Heart right ventricle (tissue), 16 donors: ENCODE measurements at places on chromosomes 1 and 21.

DNA sequence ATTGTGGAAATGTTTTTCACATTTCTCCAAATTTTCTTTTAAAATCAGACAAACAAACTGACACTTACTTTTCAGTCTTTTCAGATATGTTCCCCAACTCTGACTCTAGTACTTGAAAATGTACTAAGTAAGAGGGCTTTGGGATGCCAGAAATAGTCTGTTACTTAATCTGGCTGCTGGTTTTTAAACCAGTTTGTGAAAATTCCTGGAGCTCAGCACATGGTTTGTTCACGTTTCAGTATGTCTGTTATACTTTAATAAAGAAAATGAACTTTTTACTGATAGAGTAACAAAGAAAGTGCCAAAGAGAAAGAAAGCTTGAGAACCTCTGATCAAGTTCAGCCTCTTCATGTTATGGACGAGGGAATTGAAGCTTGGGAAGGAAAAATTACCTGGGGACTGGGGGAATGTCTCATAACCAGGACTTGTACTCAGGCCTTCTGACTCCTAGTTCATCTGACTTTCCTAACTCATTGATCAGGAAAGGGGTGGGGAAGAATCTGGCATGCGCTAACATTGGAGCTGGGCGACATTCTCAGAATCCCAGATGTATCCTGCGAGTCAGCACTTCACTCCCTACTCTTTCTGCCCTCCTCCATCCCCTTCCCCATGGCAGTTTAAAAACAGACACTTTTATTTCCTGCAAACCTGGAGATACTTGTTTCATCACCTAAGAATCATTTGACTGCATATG is 30.8 kb upstream of the DNAJC6 start:
- peak overlapping the region; percentile 9 for H3K4me3 ChIP-seq
- no peaks in the 10 kb centered on the region for H3K36me3 ChIP-seq
- no peak for DNase-seq
- peaks cover 18% of the 10 kb centered on the region for H3K4me1 ChIP-seq
- H3K27me3 ChIP-seq = no peaks in the 10 kb centered on the region

DNA sequence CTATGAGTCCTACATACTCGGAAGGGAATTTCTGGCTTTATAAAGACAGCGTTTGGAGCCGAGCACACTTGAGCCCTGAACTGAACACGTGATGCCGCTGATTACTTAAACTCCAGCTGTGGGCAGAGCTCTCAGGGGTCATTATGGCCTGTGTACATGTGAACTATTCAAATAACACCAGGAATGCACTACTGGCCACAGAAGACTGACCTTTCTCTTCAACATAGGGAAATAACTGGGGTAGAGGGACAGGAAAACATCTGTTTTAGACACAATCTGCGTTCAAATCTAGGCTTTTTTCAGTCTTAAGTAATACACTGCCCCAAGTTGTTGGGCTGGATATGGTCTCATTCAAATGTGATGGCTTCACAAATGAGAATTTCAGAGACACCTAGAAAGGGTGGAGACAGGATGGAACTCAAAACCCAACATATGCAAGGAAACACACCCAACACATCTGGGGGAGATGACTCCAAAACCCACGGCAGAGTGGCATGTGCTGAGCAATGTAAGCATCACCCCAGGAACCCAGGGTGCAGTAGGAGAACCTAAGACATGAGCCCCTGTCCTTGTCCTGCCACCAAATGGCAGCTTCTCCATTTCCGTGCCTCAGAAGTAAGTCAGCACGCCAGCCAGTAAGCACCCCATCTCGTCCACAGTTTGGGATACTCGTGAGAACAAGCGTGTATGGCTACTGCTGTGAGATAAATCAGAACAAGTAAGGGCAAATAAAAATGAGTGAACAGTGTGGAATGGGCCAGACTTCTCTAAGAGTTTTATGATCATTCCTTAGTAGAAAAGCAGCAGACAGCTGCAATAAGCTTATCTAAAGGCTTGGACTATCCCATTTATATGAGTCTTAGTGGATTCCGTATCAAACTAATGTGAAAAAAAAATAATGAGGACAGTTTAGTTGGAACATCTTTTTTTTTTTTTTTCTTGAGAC is 24.9 kb downstream of the NID1 start:
- DNase-seq = peak; percentile 36
- H3K27ac ChIP-seq = peak overlapping the region; percentile 39
- peaks cover 3% of the 10 kb centered on the region for H3K36me3 ChIP-seq
- H3K27me3 ChIP-seq = no peaks in the 10 kb centered on the region

- peak; percentile 88 for DNase-seq
- H3K4me3 ChIP-seq = no peak overlapping the region
- H3K36me3 ChIP-seq = peaks cover 37% of the 10 kb centered on the region
- H3K27me3 ChIP-seq = no peaks in the 10 kb centered on the region
- H3K4me1 ChIP-seq = peaks cover 98% of the 10 kb centered on the region
- H3K27ac ChIP-seq = peak overlapping the region; percentile 90
Observed at GRCh38 chr1:21909787-21910503, 27.2 kb downstream of the HSPG2 start.

GRCh38 chr1:214380396-214380795 is 99.4 kb downstream of the SMYD2 start:
- H3K36me3 ChIP-seq = peaks cover 13% of the 10 kb centered on the region
- H3K27ac ChIP-seq = no peak overlapping the region
- no peak overlapping the region for H3K4me3 ChIP-seq
- no peak for DNase-seq
- H3K27me3 ChIP-seq = no peaks in the 10 kb centered on the region

GRCh38 chr1:215932558-215932957 is 365.5 kb downstream of the KCTD3 start:
- DNase-seq = no peak
- H3K4me1 ChIP-seq = no peaks in the 10 kb centered on the region
- H3K27me3 ChIP-seq = no peaks in the 10 kb centered on the region
- H3K27ac ChIP-seq = no peak overlapping the region
- no peaks in the 10 kb centered on the region for H3K36me3 ChIP-seq
- H3K4me3 ChIP-seq = no peak overlapping the region

DNA sequence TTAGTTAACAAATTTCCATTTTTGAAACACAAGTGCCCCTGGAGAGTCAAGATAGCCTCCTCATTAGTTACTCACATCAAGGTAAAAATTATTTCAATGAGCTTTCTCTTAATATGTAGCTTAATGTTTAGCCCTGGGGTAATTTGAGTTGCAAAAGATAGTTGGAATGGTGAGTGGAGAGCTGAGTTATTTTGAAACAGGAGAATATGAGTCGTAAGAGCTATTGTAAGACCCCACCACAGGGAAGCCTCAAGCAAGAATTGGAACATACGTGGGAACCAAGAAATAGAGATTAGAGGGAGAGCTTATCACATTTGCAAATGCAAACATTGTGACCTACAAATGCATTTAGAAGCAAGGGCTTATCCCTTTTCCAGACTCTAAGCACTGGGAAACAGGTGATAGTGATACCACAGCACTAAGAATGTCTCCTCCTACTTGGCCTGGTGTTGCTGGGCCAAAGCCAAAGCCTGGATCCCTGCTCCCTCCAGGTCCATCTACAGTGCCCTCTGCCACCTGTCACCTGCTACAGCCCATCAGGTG is 635.1 kb downstream of the PTPRC start:
- no peak overlapping the region for H3K4me3 ChIP-seq
- no peak for DNase-seq
- H3K27ac ChIP-seq = no peak overlapping the region
- H3K36me3 ChIP-seq = no peaks in the 10 kb centered on the region

GRCh38 chr1:53176452-53177208 is 20.0 kb upstream of the CPT2 start:
- no peaks in the 10 kb centered on the region for H3K27me3 ChIP-seq
- no peaks in the 10 kb centered on the region for H3K36me3 ChIP-seq
- no peak overlapping the region for H3K4me3 ChIP-seq
- H3K4me1 ChIP-seq = no peaks in the 10 kb centered on the region

GRCh38 chr1:214552174-214552608 is 789 bp upstream of the PTPN14 start:
- H3K27ac ChIP-seq = peak overlapping the region; percentile 98
- H3K27me3 ChIP-seq = no peaks in the 10 kb centered on the region
- DNase-seq = peak; percentile 36
- peak overlapping the region; percentile 95 for H3K4me3 ChIP-seq

GRCh38 chr1:240086726-240087125 is 5.0 kb upstream of the FMN2 start:
- no peaks in the 10 kb centered on the region for H3K36me3 ChIP-seq
- H3K27ac ChIP-seq = no peak overlapping the region
- H3K27me3 ChIP-seq = peaks cover 61% of the 10 kb centered on the region
- H3K4me3 ChIP-seq = no peak overlapping the region
- H3K4me1 ChIP-seq = peaks cover 2% of the 10 kb centered on the region

DNA sequence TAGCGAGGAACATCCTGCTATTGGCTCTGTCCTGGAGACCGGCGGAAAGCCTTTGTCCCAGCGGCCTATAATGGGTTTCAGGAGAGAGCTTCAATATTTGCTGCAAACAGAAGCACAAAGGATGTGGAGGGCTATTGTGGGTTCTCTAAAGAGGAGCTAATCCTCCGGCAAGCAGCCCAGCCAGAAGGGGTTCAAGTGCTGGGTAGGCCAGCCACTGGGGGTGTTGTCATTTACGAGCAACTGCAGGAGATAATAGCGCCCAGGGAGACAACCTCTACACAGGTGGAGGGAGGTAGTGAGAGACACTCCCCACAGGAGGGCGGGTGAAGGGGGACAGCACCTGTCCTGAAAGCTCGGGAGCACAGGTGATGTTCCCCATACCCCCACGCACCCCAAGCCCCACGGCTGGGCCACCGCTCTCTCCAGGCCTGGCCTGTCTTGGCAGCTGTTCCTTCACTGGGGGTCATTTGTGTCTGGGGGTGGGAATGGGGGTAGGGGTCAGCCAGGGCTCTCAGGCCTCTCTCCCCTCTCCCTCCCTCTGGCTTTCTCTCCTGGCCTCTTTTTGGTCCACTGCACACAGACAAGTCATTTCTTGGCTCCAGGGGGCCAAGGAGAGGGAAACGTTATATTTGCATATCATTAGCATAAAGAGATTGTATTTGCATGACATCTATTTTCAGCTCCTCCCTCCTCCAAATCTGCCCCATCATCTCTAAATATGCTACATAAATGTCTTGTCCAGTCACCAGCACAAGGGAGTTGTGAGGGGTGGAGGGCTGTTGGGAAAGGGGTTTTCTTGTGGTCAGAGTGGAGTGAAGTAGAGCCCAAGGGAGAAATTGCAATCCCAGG is 22.0 kb upstream of the SLC26A9 start:
- no peak overlapping the region for H3K27ac ChIP-seq
- H3K27me3 ChIP-seq = no peaks in the 10 kb centered on the region
- DNase-seq = no peak
- peaks cover 10% of the 10 kb centered on the region for H3K4me1 ChIP-seq

DNA sequence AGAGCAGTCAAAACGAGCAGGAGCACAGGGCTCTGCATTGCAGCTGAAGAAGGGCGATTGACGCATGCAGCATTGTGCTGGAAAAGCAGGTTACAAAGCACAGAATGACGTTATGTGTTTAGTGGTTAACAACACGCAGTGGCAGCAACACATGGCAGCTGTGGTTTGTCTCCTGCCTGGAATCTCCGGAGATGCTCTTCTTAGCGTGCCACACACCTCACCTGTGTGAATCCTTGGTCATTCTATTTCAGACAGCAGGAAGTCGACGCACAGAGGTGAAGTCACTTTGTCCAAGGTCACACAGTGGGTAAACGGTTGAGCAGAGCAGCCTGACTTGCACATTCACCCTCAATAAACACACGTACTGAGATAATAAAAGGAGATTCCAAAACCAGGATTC is 14.7 kb downstream of the OBSCN start:
- no peak for DNase-seq
- H3K36me3 ChIP-seq = no peaks in the 10 kb centered on the region
- H3K4me3 ChIP-seq = no peak overlapping the region
- no peaks in the 10 kb centered on the region for H3K27me3 ChIP-seq
- no peaks in the 10 kb centered on the region for H3K4me1 ChIP-seq

GRCh38 chr1:202149566-202149965 is 5.0 kb upstream of the ARL8A start:
- DNase-seq = no peak
- no peak overlapping the region for H3K4me3 ChIP-seq
- no peak overlapping the region for H3K27ac ChIP-seq
- no peaks in the 10 kb centered on the region for H3K36me3 ChIP-seq
- H3K27me3 ChIP-seq = no peaks in the 10 kb centered on the region

GRCh38 chr1:19439464-19440171 is 45.7 kb downstream of the CAPZB start:
- H3K36me3 ChIP-seq = no peaks in the 10 kb centered on the region
- H3K4me3 ChIP-seq = no peak overlapping the region
- H3K27ac ChIP-seq = peak overlapping the region; percentile 93
- H3K27me3 ChIP-seq = no peaks in the 10 kb centered on the region
- no peak for DNase-seq

DNA sequence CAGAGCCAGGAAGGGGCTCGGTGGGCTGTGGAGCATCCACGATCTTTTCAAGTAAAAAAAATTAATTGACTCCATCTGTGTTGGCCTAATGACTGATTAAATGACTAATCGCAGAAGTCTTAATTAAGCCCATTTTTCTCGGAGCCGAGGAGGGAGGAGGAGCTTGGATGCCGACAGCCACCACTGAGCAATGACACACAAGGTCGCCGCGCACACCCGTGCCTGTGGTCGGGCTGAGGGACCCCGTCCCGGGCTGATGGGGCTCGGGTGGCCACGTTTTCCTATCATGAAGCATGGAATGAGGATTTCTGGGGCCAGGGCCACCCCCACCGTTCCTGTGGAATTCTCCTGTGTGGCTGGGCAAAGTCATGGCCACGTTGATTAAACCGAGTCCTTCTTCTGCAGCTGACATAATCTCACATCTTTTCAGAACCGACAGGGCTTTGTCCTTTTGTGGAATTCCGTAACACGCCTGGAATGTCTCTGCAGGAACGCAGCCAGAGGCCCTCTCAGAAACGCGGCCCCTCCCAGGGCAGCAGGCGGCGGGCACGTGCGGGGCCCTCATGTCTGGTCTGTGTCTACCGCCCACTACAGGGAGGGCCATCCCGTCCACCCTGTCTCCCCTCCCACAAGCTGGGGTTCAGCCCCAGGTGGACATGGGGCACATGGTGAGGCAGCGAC is 60.7 kb downstream of the MORN1 start:
- H3K4me1 ChIP-seq = peaks cover 14% of the 10 kb centered on the region
- H3K4me3 ChIP-seq = no peak overlapping the region
- H3K36me3 ChIP-seq = no peaks in the 10 kb centered on the region
- no peak overlapping the region for H3K27ac ChIP-seq
- DNase-seq = no peak

GRCh38 chr1:101188331-101188730 is 48.5 kb upstream of the S1PR1 start:
- no peak for DNase-seq
- peaks cover 10% of the 10 kb centered on the region for H3K4me1 ChIP-seq
- peak overlapping the region; percentile 70 for H3K27ac ChIP-seq
- H3K36me3 ChIP-seq = no peaks in the 10 kb centered on the region

DNA sequence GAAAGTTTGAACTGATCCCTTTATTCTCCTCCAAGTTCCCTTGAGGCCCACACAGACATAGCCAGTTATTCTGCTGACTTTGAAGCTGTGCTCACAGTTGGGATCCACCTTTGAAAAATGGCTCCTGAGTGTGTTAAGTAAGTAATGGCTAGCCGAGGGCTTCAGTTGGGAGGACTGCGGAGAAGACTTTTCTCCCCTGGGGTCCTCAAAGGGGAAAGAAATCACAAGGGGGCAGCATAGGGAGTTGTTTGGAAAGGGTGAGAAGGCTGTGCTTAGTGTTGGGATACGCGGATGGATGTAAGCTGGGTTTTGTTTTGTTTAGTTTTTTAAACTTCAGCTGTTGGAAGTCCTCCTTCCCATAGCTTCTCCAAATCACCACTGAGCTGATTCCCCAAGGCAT is 8.3 kb downstream of the PGM1 start:
- DNase-seq = no peak
- H3K27ac ChIP-seq = no peak overlapping the region
- H3K4me1 ChIP-seq = peaks cover 27% of the 10 kb centered on the region
- H3K27me3 ChIP-seq = no peaks in the 10 kb centered on the region
- no peaks in the 10 kb centered on the region for H3K36me3 ChIP-seq
- no peak overlapping the region for H3K4me3 ChIP-seq
